ENCODE measurements at places on chromosomes 11 and 22.
A peak's percentile ranks its signal among the peaks of the same experiment; 100 is the strongest.

GRCh38 chr22:28600546-28601143 lies 79.0 kb downstream of the TTC28 start:
- DNase-seq: peak; percentile 76

GRCh38 chr11:72007089-72007476 lies 8.4 kb downstream of the IL18BP start:
- DNase-seq: no peak

- DNase-seq: no peak
Measured at GRCh38 chr11:19931771-19932369, 219.2 kb downstream of the NAV2 start.

GRCh38 chr22:38569181-38569971 lies 607 bp downstream of the DMC1 start:
- DNase-seq: no peak

All from midbrain (tissue), 1 donor.